HT-29 (cell line): ENCODE measurements at places on chromosomes 11 and 22.

GRCh38 chr22:42367980-42368378 lies 64.2 kb downstream of the NFAM1 start:
- DNase-seq: peak; percentile 15

- no peak for DNase-seq
These were observed 1129.0 kb upstream of the TENM4 start for GRCh38 chr11:80569832-80570231.

DNA sequence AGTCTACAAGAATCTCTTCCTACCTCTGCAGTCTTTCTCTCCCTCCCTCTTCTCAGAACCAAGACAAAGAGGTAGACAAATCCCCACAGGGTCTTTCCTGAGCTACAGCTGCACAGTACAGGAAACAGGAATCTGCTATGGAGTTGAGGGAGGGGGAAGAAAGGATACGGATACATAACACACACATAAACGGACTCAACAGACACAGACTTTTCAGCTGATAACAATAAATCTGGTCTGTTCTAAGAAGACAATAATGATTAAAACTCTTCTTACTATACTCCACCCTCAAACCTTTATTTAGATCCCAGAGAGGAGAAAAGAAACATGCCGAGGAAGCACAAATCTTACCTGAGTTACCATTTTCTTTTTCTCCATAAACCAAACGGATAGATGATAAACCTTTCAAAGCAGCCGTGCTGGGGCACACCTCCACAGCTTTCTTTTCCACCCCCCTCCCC lies 122.2 kb downstream of the APOL5 start:
- DNase-seq: peak; percentile 54

DNA sequence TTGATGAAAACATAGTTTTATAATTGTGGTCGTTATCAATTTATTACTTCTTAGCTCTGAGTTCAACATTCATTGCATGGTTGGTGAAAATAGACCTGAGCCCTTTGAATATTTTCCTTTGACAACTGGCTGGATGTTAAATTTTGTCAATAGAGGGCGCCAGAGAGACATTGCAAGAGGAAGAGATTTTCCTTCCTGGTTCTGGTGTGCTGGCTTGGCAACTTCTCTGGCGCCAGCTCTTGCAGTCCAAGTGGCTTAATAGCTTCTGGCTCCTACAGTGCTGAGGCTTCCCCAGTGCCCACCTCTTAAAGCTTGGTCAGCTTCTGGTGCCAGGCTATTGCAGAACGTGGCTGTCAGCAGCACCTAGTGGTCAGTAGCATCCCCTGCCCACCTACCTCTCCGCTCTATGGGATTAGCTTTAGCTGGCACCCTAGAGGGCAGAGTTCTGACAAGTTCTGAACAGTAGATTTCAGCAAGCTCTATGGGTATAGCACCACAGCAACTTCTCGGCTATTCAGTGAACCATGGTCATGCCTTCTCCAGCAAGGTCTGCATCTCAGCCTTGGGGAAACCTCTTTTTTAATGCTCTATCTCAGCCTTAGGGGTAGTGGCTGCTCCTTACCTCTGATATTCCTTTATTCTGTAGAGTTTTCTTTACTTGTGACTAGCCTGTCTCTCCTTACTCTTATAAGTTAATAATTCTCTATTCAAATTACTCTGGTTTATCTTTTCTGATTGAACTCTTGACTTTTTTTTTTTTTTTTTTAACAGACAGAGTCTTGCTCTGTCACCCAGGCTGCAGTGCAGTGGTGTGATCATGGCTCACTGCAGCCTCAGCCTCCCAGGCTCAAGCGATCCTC lies 59.4 kb downstream of the ACER3 start:
- peak; percentile 96 for DNase-seq

- no peak for DNase-seq
These were observed 25.9 kb upstream of the ROBO3 start for GRCh38 chr11:124839128-124839971.

DNA sequence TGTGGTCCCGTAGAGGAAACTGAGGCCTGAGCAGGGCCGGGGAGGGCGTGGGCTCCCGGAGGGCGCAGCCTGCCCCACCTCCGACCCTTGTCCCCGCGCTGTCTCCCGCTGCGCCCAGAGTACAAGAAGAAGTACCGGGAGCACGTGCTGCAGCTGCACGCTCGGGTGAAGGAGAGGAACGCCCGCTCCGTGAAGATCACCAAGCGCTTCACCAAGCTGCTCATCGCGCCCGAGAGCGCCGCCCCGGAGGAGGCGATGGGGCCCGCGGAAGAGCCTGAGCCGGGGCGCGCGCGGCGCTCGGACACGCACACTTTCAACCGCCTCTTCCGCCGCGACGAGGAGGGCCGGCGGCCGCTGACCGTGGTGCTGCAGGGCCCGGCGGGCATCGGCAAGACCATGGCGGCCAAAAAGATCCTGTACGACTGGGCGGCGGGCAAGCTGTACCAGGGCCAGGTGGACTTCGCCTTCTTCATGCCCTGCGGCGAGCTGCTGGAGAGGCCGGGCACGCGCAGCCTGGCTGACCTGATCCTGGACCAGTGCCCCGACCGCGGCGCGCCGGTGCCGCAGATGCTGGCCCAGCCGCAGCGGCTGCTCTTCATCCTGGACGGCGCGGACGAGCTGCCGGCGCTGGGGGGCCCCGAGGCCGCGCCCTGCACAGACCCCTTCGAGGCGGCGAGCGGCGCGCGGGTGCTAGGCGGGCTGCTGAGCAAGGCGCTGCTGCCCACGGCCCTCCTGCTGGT lies 1.9 kb downstream of the NLRP6 start:
- peak; percentile 28 for DNase-seq

DNA sequence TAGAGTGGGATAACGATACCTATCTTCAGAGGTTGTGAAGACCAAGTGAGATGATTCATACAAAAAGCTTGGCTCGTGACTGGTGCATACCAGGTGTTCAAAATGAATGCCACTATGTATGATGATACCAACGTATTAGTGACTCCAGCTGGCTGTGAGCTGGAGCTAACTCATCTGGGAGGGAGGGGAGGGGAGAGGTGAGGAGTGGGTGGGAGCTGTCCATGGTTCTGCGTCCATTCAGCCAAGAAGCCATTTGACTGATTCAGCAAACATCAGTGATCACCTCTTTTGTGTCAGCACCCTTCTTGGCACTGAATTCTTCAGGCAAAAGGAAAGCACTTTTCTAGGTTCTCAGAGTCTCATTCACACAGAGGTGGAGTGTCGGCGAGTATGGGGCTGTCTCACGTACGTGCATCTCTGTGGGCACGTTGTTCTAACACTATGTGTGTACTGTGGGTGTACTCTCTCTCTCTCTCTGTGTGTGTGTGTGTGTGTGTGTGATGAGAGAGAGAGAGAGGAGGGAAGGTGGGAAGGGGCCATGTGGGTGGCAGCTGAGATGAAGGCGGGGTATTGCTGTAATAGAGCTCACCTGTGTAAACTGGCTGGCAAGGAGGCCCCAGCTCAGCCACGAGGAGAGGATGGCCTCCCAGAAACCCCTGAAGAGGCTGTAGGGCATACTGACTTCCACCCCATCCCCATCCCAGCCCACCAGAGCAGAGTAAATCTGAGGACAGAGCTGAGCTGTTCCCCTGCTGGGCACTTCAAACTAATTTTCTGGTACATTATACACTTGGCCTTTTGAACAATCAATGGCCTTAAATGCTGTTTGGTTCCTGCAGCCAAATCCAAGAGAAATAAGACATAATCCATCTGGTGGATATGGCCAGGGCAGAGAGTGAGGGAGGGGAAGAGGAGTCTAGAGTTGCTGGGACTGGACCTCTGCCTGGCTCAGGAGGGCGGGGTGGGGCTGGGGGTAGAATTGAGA lies 96.1 kb upstream of the THY1 start:
- DNase-seq: peak; percentile 13

GRCh38 chr22:50027639-50028537 lies 15.3 kb upstream of the IL17REL start:
- peak; percentile 61 for DNase-seq

DNA sequence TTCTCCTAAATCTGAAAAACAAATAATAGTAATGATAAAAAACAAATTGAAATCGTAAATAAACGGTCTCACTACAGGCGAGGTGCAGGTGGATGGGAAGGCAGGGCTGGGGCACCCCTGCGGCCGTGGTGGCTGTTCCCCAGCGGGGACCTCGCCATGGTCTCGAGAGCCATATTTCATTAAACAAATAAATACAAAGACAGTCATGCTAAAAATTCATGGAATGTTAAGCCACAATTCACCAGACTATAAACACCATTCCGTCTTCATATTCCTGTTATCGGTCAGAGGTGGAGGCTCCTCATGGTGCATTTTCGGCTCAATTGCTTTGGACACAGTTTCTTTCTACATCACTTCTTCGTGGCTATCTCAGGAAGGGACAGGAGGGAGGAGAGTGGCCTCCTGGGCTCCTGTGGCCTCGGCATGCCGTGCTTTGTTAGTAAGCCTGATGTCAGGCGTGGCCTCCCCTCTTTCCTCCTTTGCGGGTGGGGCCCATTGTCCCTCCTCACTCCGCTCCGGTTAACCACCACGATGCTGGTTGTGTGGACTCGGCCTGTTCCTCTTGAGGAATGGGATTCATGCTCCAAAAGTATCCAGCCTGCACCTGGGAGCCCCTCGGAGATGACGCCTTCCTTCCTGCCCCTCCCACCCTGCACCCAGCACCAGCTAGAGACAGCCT lies 16.1 kb upstream of the BRSK2 start:
- DNase-seq: no peak

- peak; percentile 67 for DNase-seq
These were observed 118.9 kb upstream of the PARVA start for GRCh38 chr11:12258451-12258850.

DNA sequence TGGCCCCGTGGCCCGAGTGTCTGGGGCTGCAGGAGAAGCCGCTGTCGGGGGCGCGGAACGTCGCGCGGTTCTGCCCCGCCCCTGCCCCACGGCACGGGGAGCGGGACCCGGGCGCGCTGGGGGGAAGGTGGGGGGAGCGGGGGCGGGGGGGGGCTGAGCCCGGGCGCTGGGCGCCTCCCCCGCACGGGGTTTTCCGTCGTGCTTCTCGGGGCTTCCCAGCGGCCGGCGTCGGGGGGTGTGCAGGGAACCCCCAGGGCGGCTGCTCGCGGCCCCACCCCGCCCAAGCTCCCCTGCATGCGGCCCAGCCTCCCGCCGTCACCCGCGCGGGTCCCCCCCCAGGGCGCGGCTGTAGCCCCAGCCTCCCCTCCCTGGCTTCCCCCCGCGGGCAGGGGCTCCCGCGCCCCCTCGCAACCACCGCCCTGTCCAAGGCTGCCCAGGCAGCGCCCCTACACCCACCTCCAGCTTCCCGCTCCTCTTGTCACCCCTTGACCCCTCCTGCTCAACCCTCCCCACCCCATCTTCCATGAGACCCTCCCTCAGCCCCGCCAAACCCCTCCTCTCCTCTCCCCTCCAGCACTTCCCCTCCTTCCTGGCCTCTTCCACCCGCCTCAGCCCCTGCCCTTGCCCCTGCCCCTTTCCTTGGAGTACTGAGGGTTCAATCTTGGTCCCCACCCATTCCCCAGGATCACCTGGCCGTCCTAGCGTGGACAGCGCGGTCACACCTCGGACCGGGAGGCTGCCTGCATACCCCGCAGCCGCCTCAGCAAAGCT lies 1.7 kb downstream of the IL17REL start:
- DNase-seq: no peak

- DNase-seq: no peak
These were observed 2.6 kb upstream of the ATP5MGL start for GRCh38 chr22:42642806-42643633.

GRCh38 chr11:126145954-126146353 lies 65.5 kb downstream of the RPUSD4 start:
- DNase-seq: no peak

- DNase-seq: no peak
These were observed 32.5 kb downstream of the CSTF3 start for GRCh38 chr11:33128739-33129138.

DNA sequence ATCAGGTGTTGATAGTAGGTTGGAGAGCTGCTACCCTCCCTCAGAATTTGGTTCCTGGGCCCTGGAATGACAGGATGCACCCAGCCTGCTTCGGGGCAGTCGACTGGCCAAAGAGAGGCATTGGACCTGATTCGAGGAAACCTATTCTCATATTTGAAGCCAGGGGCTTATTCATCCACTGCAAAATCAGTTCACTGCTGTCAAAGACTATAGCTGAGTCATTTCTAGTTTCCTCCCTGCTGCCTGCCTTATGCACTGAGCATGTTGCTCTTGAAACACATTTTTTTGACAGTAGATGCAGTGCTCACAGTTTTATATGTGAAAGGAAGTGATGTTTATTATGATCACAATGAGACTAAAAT lies 565.4 kb downstream of the ETS1 start:
- DNase-seq: no peak

DNA sequence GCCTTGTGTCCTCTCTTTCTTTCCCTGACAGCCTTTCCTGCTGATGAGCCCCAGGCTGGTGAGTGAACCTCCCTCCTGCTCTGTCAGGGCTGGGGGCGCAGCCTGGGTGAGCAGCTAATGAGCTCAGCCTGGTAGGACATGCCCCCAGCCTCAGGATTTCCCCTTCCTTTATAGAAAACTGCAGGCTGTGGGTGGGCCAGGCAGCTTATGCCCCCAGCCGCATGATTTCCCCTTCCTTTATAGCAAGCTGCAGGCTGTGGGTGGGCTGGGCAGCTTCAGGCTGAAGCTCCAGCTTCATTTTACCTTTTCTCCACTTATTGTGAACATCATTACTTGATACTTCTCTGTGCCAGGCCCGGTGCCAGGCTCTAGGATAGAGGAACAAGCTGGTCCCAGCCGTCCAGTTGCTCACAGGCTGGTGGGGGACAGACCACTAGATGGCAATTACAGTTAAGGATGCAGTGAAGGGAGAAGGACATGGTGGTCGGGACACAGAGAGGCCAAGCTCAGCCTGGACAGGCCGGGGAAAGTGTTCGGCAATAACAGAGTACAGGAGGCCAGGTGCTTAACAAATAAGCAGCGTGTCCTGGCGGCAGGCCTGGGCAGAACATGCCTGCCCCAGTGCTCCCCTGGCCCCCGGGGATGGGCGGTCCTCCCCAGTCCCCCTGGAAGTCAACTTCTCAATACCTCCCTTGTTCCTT lies 5.3 kb downstream of the LGALS12 start:
- DNase-seq: no peak

DNA sequence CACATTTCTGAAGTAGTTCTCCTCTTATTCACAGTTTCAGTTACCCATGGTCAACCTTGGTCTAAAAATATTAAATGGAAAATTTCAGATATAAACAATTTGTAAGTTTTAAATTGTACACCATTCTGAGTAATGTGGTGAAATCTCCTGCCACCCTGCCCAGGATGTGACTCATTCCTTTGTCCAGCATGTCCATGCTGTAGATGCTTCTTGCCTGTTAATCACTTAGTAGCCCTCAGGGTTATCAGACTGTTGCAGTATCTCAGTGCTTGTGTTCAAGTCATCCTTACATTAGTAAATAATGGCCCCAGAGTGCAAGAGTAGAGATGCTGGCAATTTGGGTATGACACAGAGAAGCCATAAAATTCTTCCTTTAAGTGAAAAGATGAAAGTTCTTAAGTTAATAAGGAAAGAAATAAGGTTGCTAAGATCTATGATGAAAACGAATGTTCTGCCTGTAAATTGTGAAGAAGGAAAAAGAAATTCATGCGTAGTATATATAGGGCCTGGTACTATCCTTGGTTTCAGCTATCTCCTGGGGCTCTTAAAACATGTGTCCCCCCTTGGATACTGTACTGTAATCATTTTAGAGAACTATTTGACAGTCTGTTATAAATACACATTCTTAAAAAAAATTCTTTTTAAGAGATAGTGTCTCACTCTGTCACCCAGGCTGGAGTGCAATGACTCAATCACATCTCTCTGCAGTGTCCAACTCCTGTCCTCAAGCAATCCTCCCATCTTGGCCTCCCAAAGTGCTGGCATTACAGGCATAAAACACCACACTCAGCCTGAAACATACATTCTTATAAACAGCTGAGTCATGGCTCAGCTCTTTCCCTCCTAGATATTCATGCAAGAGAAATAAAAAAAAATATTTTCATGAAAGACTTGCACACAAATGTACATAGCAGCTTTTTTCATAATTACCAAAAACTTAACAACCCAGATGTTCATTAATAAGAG lies 31.3 kb downstream of the MTNR1B start:
- peak; percentile 51 for DNase-seq
